Upper lobe of left lung (tissue), 6 donors: ENCODE measurements at places on chromosomes 13 and 19.

DNA sequence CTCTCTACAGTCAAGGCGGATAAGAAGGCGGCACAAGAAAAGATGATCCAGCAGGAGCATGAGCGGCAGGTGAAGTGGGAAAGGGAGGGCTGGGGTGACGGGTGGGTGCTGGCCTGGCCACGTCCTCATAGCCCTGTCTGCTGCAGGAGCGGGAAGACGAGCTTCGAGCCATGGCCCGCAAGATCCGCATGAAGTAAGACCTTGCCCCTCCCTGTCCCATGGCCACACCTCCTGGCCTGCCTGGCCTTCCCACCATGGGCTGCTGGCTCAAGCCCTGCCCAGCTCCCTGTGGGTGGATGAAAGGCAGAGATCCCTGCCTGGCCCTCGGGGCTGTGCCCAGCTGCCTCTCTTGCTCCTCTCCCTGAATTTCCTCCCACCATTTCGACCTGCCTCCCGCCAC lies 7.2 kb downstream of the ZNF296 start:
- DNase-seq: peak; percentile 60

GRCh38 chr13:113978741-113979481 lies 5.0 kb upstream of the C13orf46 start:
- DNase-seq: no peak

- no peak for DNase-seq
Measured at GRCh38 chr13:29847501-29847983, 2.9 kb downstream of the UBL3 start.

DNA sequence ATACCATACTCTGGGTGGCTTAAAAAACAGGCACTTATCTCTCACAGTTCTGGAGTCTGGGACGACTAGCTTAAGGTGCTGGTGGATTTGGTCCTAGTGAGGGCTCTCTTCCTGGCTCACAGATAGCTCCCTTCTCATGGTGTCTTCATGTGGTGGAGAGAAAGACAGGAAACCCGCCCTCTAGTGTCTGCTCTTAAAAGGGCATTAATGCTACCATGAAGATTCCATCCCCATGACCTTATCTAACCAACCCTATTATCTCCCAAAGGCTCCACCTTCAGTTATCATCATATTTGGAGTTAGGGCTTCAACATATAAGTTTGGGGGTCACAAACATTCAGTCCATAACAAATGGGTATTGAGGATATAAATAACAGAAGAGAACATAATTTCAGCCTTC lies 139.4 kb downstream of the HS6ST3 start:
- DNase-seq: no peak

DNA sequence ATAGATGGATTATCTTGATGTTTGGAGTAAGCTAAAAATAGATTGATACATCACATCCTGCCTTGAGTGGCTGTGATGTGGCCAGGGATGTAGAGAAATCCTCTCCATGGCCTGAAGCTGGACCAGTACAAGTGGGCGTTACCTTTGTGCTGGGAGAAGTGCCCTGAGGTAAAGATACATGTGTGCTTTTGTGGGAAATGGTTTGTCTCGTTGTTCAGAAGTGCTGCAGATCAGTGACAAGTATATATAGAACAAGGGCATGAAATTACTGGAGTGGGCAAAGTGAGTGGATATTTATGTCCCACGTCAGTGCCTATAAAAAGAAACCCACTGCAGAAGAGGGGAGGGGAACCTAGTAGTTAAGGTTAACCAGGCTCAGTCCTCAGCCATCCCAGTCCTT lies 12.2 kb upstream of the ZNF304 start:
- DNase-seq: no peak

DNA sequence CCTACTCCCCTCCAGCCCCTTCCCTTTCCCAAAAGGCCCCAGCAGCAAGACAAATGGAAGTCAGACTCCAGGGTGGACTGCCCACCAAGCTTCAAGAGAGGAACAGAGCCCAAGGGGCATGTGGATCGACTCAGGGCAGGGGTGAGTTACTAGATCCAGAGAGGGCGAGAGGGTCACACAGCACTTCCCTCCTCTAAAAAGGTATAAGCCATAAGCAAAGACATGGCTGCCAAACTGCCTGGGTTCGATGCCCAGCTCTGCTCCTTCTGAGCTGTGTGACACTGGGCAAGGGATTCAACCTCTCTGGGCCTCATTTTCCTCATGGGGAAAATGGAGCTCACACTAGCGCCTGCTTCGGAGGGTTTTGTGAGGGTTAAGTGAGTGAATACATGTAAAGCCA lies 3.8 kb downstream of the PPP1R14A start:
- DNase-seq: no peak

GRCh38 chr19:35992907-35993765 lies 1.9 kb upstream of the SDHAF1 start:
- no peak for DNase-seq

DNA sequence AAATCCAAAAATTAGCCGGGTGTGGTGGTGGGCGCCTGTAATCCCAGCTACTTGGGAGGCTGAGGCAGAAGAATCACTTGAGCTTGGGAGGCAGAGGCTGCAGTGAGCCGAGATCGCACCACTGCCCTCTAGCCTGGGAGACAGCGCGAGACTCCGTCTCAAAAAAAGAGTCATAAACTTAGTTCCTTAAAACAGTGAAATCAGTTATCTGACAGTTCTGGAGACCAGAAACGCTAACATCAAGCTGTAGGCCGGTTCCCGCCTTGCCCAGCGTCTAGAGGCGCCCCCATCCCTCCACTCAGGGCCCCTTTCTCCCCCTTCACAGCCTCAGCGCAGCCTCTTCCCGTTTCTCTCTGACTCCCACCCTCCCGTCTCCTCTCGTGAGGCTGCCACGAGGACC lies 11.9 kb downstream of the ADAT3 start:
- DNase-seq: no peak

GRCh38 chr13:42047561-42048341 lies 697 bp upstream of the DGKH start:
- DNase-seq: peak; percentile 80

DNA sequence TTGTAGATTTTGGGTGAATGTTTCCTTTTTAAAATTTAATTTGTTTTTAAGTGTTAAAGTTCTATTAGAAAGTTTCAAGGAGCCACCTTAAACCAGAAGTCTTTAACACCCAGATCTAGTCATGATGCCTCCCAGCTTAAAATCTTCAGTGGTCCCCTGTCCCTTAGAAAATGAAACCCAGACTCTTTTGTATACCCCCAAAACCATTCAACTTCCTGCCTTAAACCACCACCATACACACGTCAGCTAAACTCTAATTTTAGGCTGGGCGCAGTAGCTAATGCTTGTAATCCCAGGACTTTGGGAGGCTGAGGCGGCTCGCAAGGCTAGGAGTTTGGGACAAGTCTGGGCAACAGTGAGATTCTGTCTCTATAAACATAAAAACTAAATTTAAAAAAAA lies 37.9 kb downstream of the N4BP2L1 start:
- no peak for DNase-seq

- DNase-seq: no peak
Measured at GRCh38 chr13:49241296-49241695, 6.4 kb upstream of the CDADC1 start.

DNA sequence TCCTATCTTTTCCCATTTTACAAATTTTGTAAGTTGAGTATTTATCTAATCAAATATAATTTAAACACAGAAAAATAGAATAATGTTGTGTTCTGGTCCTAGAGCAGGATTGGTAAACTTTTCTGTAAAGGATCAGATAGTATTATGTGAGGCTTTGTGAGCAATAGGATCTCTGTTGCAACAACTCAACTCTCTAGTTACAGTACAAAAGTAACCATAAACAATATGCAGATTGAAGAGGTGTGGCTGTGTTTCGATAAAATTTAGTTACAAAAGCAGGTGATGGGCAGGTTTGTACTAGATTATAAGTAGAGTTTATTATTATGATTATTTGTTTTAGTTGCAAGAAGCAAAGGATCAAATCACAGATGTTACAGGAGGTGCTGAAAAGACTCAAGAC lies 15.2 kb upstream of the C1QTNF9B start:
- no peak for DNase-seq

GRCh38 chr19:3959766-3960131 lies 11.2 kb downstream of the DAPK3 start:
- no peak for DNase-seq

GRCh38 chr19:41437944-41438574 lies 1.7 kb downstream of the DMAC2 start:
- DNase-seq: peak; percentile 6

- no peak for DNase-seq
Measured at GRCh38 chr13:25181597-25181996, 9.5 kb upstream of the AMER2 start.

DNA sequence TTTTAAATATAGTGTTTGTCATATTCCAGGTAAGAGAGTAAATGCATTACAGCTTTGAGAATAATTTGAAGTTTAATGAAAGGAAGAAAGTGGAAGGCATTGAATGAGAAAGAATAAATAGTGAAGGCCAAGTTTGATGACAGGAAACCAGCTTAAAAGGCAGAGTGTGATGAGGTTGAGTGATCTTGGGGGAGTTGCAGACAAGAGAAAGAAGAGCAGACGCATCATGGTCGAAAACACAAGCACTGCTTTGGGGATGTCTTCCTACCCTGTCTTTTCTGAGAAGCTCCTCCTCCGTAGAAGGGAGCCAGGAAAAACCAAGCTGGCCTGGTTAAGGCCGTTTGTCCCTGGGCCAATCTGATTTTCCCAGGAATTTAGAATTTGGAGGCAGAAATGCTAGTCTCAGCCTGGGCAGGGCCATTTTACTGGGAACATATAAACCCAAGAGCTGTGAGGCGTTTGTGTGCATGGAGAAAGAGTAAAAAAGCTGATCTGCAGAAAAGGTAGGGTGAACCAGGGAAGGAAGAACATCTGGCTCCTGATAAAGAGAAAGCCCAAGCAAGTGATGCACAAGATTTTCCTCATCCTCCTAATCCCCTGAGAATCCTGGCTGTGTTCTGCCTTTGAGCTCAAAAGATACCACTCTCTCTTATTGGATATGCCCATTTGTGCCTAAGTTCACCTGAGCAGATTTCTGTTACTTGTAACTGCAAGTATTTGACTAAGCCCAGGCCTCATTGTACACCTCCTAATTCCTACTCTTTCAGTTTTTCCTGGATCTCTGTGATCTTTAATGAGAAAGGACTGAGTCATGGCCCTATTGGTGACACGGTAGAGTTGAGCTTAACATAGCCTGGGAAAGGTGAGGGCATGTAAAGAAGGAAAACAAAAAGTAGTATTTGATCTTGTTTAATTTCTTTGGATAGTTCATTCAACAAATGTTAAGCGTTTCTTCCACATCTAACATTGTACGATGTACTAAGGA lies 80.0 kb downstream of the WDFY2 start:
- DNase-seq: no peak

GRCh38 chr13:31209841-31210210 lies 10.1 kb downstream of the B3GLCT start:
- no peak for DNase-seq

DNA sequence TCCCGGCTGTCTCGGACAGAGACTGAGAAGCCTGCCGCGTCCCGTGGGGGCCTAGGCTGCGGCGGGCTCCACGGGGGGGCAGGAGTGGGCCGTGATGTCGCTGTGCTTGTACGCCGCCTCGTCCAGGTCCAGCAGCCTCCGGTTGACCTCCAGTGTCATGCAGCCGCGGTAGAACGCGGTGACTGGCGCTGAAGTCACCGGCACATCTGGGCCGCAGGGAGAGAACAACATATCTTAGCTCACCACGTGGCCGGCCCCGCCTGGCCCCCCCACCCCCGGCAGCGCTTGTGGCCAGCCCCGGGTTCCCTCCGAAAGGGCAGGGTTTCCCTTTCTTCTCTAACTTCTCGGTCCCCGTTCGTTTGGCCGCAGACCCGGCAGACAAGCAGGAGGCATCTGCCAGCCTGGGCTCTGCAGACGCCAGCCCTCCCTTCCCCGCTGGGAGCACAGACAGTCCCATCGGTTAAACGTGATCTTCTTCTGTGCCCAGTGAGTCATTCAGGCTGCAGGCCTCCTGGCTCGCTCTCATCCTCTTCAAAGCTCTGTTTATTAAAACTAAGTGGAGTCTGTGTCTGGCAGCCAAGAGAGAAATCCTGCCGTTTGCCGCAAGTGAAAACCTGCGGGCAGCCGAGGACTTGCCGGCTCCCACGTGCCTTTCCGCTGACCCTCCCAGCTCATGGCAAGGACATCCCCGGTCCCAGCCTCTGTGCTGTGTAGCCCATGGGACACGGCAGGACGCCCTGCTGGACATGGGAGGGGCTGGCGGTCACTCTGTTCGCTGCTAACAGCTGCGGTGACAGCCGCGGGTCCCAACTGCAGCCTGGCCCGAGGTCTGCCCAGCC lies 42.8 kb downstream of the GAS6 start:
- DNase-seq: peak; percentile 50

DNA sequence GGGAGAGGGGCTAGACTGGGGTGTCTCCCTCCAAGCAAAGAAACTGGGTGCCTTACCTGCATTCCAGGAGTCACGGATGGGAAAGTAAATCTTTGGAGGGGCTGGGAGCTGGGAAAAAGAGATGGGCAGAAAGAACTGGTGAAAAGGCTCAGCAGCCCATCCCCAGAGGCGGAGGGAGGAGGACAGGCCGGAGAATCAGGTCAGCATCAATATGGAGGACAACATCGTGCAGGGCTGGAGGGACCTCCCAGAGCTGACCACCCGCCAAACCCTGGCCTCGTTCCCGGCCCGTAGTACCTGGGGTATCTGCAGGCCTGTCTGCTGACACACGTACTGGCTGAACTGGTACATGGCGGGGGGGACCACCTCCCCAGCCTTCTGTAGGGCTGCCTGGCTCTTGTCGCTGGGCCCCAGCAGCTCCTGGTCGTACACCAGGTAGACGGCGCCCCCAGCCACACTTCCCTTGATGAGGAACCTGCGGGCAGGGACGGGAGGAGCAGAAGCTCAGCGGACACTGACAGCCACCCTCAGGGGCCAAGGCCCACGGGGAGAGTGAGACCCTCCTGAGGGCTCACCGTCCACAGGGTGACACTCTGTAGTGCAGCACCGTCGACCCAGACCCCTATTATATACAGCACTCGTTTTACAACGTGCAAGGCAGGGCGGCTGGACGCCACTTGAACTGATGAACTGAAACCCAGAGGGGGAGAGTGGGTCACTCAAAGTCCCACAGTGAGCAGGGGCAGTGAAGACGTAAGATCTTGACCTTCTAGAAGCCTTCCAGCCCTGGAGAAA lies 830 bp downstream of the MICOS13 start:
- DNase-seq: no peak

DNA sequence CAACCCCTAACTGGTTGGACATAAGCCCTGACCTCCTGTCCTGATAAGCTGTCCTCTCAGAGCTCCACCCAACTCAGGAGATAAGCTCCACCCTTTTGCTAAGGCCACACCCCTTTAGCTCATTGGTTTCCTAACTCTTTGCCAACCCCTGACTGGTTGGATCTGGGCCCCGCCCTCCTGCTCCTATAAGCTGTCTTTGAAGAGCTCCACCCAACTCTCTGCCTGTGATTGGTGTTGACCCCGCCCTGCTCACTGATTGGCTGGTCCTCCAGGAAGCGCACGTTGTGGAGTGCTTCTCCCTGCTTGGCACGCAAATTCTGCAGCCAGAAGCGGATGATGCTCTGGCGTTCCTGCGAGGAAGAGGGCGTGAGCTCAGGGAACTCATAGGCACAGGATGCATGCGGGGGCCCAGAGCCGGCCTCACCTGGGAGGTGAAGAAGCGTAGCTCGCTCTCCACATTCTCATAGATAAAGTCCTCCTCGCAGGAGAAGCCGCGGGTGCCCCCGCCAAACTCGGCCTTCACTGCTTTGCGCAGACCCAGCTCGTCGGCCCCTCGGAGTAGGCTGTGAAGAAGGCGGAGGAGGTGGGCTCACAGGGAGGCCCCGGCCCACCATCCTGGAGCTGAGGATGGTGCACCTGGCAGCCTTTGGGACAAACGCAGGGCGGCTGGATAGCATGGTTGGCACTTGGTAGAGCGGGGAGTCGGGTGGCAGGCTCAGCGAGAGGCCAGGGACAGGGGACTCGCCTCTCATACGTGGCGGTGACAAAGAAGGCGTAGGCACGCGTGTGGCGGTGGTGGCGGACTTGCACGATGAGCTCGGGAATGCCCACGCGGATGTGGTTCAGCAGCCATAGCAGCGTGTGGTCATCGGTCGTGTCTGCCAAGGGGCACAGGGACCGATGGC lies 1.7 kb downstream of the ANO8 start:
- no peak for DNase-seq
